Type B pancreatic cell (in vitro differentiated cells): ENCODE measurements at places on chromosomes 11 and 22. TPM values are rescaled to one million over a fixed set of nuclear protein-coding genes. Genes with fewer than 3 reads are reported as not detected.

- no peak for DNase-seq
Measured at GRCh38 chr22:42522546-42522945, 3.0 kb upstream of the RRP7A start.

The LRRC74B gene
- total RNA-seq = 0.65 TPM in 1 of 2 replicates, not detected in the other

The ESAM gene
- total RNA-seq = 3.6 and 3.7 TPM in 2 replicates

The WT1 gene
- total RNA-seq = 2.7 and 5.2 TPM in 2 replicates

DNA sequence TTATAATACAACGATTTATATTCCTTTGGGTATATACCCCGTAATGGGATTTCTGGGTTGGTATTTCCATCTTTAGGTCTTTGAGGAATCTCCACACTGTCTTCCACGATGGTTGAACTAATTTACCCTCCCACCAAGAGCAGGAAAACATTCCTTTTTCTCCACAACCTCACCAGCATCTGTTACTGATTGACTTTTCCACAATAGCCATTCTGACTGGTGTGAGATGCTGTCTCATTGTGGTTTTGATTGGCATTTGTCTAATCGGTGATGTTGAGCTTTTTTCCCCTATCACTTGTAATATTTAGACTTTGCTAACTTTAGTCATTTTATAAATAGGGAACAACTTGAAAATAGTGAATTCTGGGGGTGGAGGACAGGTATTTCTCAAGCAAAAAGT, 58.1 kb downstream of the PPFIA1 start:
- DNase-seq = no peak

GRCh38 chr22:21589396-21589795, 21.9 kb downstream of the UBE2L3 start:
- no peak for DNase-seq

DNA sequence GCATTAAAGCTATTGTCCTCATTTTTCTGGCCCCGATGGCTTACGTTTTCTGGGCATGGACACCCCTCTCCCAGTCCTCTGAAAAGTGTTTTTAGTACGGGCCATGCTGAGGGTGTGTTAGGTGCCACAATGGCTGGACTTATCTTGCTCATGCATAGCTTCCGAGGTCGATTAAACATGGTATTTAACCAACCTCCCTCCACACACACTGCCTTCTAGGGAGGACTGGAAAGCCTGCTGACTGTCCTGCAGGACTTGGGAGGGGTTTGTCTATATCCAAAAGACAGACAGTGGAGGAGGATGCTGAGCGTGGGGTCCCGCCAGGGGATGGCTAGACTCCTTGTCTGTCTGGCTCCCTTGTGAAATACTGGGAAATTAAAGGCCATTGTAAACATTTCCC, 95.3 kb downstream of the FBXO7 start:
- DNase-seq = no peak

DNA sequence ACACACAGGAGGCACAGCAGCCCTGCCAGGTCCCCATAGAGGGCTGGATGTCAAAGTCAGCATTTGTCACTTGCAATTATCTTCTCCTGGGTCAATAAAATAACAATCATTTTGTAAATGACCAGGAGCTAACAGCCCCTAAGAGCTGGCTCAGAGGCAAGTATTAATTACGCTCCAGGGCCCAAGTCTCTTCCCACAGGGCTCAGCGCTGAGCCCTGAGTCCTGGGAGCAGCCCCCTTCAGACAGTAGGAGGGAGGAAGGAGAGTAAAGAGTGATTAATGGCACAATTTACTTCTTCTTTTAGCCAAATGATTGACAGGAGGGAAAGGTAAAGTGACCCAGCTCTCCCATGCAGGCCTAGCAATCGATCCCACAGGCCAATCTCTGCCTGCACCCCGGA, 99.0 kb upstream of the DRD2 start:
- DNase-seq = no peak

- DNase-seq = no peak
Measured at GRCh38 chr11:29263971-29264682, 752.7 kb downstream of the KCNA4 start.

DNA sequence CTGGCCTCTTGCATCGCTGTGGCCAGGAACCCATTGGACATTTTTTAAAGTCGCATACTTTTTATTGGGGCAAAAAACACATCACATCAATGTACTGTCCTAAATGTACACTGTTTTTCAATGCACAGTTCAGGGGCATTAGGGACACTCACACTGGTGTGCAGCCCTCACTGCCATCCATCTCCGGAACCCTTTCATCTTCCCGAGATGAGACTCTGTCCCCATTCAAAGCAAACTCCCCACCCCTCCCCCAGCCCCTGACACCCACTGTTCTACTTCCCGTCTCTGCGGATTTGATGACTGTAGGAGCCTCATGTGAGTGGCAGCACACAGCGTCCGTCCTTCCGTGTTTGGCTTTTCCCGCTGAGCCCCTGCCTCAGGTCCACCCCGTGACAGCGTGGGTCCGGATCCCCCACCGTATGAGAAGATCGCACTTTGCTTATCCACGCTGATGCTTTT, 41.8 kb upstream of the TH start:
- DNase-seq = no peak

The RNF214 gene
- 29.0 and 34.7 TPM in 2 replicates for total RNA-seq

The PLAAT2 gene
- 6.0 and 7.8 TPM in 2 replicates for total RNA-seq

- no peak for DNase-seq
Measured at GRCh38 chr11:42023267-42023666, 563.8 kb upstream of the LRRC4C start.
